ENCODE measurements at places on chromosomes 4 and X.

- DNase-seq: no peak
These were observed 17.7 kb upstream of the TAB3 start for GRCh38 chrX:30906726-30907125.

GRCh38 chr4:41067369-41067768 lies 147.0 kb downstream of the APBB2 start:
- DNase-seq: no peak

DNA sequence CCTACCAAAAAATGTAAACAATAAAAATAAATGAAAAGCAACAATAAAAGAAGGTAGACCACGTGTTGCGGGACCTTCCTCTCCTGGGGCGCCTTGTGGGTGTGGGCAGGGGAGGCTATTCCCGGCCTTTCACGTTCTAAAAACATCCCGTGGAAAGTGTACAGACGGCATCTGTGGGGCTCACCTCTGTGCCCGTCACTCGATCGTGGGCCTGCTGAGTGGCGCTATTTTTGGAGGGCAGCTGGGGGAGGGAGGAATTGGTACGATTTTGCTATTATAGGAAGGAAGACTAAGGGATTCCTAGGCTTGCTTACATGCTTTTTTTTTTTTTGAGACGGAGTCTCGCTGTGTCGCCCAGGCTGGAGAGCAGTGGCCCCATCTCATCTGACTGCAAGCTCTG lies 13.6 kb upstream of the PPP2R3B start:
- no peak for DNase-seq

- DNase-seq: no peak
These were observed 608.8 kb downstream of the PCDH7 start for GRCh38 chr4:31328932-31329331.

- peak; percentile 70 for DNase-seq
These were observed 32.2 kb downstream of the NDP start for GRCh38 chrX:43940816-43941474.
